ENCODE measurements at places on chromosomes 13 and 19. TPM values are rescaled to one million over a fixed set of nuclear protein-coding genes. Genes with fewer than 3 reads are reported as not detected.

GRCh38 chr13:87234981-87235380 lies 436.2 kb upstream of the SLITRK5 start:
- H3K27me3 ChIP-seq: no peaks in the 10 kb centered on the region
- H3K4me1 ChIP-seq: no peaks in the 10 kb centered on the region
- DNase-seq: no peak
- no peaks in the 10 kb centered on the region for H3K36me3 ChIP-seq

GRCh38 chr13:20492641-20493040 lies 33.0 kb downstream of the CRYL1 start:
- H3K4me1 ChIP-seq: no peaks in the 10 kb centered on the region
- no peaks in the 10 kb centered on the region for H3K27me3 ChIP-seq
- H3K27ac ChIP-seq: no peak overlapping the region
- no peaks in the 10 kb centered on the region for H3K36me3 ChIP-seq

GRCh38 chr19:9673912-9674662 lies 813 bp downstream of the ZNF562 start:
- peak overlapping the region; percentile 67 for H3K4me3 ChIP-seq
- no peaks in the 10 kb centered on the region for H3K27me3 ChIP-seq
- peak overlapping the region; percentile 90 for H3K27ac ChIP-seq
- no peaks in the 10 kb centered on the region for H3K36me3 ChIP-seq
- no peak for DNase-seq

The DPF1 gene
- not detected for total RNA-seq

DNA sequence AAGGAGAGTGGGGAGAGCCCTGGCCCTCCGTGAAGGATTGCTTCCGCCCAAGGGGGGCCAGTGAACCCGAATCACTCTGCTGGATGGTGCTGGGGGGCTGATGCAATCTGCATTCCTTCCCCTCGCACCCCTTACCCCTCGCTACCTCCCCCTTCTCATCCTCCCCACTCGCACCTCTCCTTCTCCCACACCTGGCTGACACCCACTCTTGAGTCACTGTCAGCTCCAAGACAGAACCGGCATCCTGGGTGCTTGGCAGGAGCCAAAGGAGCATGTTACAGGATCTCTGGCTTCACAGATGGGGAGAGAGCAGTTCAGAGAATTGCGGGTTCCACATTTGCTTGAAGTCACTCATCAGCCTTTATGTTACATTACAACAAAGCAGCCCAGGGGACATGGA lies 125.9 kb upstream of the GJB6 start:
- H3K27me3 ChIP-seq: no peaks in the 10 kb centered on the region
- H3K27ac ChIP-seq: no peak overlapping the region
- no peak for DNase-seq
- no peak overlapping the region for H3K4me3 ChIP-seq

The CD209 gene
- 2.6 TPM for total RNA-seq
